ENCODE measurements at places on chromosomes 7 and 10.
A peak's percentile ranks its signal among the peaks of the same experiment; 100 is the strongest.

GRCh38 chr10:71044720-71045119, 156.4 kb upstream of the PCBD1 start:
- DNase-seq = no peak

- peak; percentile 95 for DNase-seq
Observed at GRCh38 chr7:55415173-55415778, 50.1 kb downstream of the LANCL2 start.

GRCh38 chr10:6999232-6999925, 411.5 kb downstream of the SFMBT2 start:
- no peak for DNase-seq

DNA sequence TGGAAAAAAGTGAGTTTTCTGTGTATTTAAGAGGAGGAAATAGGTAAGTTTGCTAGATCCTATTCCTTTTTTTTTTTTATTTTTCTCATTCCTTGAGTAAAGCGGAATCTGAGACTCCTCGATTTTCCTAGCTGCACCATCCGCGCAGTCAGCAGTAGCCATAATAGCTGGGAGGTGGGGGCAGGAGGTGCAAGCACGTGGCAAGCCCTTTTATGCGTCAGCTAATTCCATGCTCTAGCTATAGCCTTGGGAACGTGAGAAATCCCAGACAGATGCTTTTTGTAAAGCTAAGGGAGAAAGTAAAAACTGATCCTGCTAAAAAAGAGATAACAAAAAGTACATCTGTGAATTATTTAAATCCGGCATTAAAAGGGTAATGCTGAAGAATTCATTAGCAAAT, 33.2 kb upstream of the TPK1 start:
- DNase-seq = no peak

DNA sequence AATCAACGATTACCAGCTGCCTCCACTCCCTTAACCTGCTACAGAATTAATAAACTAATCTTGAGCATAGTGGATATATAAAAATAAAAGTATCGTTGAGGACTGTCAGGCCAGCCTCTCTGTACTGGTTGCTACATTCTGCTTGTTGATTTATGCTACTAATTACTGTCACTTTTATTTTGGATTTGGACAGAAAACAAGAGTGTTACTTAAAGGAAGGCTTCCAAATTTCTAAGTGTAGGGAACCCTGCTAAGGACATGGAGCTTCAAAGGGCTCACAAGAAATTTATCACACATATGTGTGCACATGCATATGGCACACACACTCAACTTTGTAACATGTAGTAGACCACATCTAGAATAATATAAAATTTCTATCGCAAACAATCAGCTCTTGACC, 141.2 kb upstream of the ANKRD1 start:
- no peak for DNase-seq

DNA sequence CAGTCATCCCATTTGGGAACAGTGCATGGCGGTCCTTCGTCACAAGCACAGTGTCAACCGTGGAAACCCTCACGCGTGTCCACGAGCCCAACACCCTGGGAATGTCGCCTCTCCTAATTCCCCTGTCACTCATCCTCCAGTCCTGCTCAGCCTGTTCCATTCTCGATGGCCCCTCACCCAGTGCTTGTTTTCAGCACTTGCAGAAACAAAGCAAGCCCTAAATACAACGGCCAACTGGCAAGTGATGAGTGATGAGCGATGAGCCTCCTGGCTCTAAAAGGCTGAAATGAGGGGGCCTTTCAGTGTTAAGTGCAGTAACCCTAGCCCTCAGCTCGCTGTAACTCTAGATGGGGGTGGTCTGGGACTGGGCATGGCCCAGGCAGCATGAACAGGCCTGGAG, 22.6 kb downstream of the NKX2-3 start:
- no peak for DNase-seq

DNA sequence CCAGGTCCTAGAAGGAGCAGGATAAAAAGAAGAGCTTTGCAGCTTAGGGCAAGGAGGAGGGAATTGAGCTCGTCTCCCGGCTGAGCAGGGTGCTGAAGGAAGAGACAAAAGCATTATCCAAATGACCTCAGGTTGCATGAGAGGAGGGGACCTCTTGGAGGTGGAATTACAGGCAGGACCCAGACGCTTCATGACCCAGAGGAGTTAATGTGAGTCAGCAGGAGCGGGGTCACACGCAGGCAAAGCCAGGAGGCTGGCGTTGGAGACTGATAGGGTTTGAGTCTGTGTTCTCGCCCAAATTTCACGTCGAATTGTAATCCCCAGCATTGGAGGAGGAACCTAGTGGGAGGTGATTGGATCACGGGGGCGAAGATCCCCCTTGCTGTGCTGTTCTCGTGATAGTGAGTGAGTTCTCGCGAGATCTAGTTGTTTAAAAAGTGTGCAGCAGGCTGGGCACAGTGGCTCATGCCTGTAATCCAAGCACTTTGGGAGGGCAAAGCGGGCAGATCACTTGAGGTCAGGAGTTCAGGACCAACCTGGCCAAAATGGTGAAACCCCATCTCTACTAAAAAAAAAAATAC, 63.7 kb upstream of the AUTS2 start:
- no peak for DNase-seq

DNA sequence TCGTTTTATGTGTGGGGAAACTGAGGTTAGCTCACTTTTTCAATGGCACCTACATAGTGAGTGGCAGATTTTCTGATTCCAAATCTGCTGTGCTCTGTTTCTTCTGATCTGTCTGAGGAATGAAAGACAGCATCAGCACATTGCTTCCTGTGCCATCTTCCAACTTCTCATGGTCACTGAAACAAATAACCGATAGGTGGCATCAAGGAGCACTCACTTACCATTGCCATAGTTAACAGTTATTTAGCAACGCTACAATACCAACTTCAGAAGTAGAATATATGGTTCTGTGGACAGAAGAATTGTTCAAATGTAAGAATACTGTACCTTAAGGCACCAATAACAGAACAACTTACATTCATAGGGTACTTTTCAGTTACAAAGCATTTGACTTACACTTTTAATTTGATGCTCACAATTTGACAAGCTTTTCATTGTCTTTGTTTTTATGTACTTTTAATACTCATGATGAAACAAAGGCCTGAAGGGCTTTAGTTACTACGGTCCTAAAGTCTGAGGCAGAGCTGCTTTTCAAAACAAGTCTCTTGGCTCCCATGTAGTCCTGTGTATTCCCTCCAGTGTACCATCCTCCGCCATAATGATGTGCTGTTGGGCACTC, 228.9 kb upstream of the TCF7L2 start:
- DNase-seq = peak; percentile 43

DNA sequence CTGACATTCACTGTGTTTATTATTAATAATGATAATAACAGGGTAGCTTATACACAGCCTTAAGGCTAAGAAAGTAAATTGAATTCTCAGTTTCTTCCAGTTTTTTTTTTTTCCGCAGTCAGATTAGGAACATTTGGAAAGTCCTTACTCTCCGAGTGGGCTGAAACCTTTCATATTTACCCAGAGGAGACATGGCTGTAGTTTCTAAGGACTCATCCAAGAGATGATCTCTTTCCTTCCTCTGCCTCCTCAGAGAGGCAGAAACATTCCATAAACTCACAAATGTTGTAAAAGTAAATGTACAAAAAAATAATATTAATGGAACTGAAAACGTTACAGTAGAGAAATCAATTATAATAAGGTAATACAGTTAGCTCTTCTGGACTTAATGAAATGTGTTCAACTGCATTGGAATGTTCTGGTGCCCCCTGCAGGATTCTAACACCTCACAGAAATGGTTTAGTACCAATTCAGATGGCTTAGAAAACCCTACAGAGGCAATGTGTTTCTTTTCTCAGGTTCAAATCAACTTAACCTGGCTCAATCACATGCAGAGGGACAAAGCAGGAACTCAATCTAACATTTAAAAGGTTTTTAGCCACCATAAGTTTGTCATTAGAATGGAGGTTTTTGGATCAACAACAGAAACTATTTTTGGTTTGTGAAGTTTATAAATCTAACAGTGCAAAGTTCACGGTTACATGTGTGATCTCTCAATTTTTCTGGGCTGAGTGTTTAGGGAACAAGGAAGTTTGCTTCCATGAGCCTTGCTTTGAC, 71.7 kb downstream of the ICA1 start:
- peak; percentile 47 for DNase-seq

GRCh38 chr10:71434760-71435394, 38.2 kb downstream of the CDH23 start:
- no peak for DNase-seq

GRCh38 chr7:89605362-89605761, 548.9 kb upstream of the STEAP1 start:
- DNase-seq = no peak

GRCh38 chr10:23777153-23777552, 338.3 kb downstream of the OTUD1 start:
- no peak for DNase-seq

DNA sequence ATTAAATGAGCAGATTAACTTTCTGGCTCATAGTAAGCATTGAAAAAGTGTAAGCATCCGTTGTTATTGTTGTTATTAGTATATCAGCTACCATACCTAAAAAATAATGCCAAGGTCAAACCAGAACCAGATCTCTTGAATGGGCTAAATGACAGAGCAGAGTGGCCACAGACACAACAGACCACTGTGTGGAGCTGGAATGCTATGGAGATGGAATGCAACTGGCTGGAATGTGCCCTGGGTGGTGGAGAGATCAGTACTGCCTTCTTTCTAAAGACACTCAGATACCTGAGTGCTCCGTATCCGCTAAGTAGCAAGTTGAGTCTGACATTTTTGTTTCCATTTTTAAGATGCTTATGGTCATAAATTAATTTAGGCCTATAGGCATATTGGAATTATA, 20.5 kb upstream of the DNAJB12 start:
- DNase-seq = no peak

DNA sequence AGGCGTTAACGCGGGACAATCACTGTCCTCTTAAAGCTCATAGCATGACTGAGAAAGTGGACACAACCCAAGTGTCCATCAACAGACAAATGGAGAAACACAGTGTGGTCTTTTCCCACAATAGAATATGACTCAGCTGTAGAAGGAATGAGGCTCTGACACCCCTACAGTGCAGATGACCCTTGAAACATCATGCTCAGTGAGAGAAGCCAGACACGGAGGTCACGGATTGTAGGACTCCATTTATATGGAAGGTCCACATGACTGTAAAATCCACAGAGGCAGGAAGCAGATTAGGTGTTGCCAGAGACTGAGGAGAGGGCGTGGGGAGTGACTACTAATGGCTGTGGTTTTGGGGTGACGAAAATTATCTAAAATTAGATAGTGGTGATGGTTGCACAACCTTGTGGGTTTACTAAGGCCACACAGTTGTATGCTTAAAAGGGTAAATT, 6.1 kb upstream of the NCAPG2 start:
- DNase-seq = no peak

GRCh38 chr7:90250601-90251303, 5.8 kb downstream of the CFAP69 start:
- DNase-seq = no peak

DNA sequence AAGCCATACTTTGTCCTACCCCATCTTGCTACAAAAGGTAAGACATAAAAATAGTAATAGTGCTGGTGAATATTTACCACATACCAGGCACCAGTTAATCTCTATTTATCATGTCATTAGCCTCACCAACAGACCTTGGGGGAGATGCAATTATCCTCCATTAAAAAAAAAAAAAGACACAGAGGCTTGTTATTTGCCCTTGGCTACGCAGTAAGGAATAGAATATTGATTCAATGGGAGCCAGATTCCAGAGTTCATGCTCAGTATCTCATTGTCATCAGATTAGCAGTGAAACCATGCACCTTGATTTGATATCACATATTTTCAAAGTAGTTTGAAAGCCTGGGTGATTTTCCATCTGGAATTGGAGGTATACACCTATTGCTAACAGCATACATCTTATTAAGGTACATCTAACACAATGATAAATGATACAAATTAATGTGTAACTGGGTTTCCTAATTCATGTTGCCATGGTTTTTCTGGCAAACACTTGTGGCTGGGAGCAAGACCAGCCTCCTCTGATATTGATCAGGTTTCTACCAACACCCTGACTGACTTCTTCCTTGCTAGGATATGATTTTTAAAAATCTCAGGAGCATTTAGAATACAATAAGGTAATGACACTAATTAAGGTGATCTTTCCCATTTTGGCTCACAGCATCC, 67.1 kb upstream of the PRR15 start:
- no peak for DNase-seq

DNA sequence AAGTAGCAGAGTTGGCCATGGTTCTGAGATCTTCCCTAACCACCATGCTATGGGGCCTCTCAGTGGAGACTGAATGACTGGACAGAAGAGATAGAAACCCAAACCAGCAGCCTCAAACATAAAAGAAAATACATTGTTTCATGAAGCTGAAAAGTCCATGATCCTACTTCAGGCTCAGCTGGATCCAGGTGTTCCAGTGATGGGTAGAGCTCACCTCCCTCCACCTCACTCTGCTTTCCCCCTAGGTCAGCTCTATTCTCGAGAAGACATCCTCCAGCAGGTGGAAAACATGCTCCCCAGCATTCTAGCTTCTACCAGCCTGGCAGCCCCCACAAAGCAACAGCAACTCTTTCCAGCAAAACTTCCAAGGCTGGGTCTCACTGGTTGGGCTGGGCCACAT, 132.1 kb downstream of the OAT start:
- DNase-seq = no peak

DNA sequence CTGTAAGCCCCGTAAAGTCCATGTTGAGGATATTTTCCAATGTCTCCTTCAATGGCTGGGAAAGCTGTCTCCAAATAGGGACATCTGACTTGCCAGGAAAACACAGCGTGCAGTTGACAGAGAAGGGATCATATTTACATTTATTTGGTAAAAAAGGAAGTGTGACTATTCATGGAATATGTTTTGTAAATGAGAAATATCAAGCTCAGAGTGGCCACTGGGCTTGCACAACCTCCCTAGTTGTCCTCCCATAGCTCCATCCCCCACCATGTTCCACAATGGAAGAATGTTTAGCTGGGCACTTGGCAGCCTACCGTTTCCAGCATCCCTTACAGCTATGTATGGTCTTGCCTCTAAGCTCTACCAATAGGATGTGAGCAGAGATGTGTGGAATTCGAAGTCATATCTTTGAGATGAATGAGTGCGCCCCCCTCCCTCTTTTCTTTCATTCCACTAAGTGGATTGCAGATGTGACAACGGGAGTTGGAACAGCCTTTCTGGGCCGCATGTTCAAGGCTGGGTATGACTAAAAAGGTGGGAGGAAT, 306.6 kb upstream of the ZMIZ1 start:
- DNase-seq = no peak

DNA sequence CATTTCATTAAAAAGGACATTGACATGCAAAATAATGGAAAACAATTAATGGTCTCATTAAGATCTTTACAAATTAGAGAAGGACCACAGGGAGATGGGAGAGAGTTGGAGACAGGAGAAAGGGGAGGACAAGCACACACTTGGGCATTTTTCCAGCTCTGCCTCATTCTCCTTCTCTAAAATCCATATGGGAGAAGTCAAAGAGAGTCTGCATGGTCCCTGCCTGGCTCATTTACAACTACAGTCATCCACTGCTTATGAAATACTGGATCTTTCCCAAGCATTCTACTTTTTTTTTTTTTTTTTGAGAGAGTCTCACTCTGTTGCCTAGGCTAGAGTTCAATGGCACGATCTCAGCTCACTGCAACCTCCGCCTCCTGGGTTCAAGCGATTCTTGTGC, 518.9 kb upstream of the CELF2 start:
- no peak for DNase-seq

Measured in NCI-H510A treated with DMSO at 0.1 percent for 48 hours (cell line).